ENCODE measurements at places on chromosomes 7 and 10.

GRCh38 chr10:125172694-125173093 lies 12.3 kb upstream of the CTBP2 start:
- no peak for DNase-seq

GRCh38 chr10:115762029-115762428 lies 511.0 kb downstream of the GFRA1 start:
- DNase-seq, result no peak

- DNase-seq, result no peak
Measured at GRCh38 chr7:727806-728460, 852 bp upstream of the PRKAR1B start.

DNA sequence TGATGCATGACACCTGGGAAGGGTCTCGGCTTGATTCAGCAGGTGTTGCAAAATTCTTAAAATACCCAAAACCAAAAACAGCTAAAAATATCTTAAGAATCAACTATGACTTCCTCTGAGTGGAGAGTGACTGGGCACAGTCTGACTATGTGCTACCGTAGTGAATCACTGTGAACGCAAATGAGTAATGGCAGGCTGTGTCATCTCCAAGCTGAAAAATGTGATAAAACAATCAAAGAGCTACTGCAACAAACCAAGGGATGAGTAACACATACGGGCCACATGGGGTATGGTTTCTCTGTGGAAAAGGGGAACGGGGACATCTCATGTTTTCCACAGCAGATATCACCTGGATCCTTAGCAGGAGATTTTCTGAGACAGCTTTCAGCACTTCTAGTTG lies 127.5 kb downstream of the ABCA13 start:
- DNase-seq, result no peak

DNA sequence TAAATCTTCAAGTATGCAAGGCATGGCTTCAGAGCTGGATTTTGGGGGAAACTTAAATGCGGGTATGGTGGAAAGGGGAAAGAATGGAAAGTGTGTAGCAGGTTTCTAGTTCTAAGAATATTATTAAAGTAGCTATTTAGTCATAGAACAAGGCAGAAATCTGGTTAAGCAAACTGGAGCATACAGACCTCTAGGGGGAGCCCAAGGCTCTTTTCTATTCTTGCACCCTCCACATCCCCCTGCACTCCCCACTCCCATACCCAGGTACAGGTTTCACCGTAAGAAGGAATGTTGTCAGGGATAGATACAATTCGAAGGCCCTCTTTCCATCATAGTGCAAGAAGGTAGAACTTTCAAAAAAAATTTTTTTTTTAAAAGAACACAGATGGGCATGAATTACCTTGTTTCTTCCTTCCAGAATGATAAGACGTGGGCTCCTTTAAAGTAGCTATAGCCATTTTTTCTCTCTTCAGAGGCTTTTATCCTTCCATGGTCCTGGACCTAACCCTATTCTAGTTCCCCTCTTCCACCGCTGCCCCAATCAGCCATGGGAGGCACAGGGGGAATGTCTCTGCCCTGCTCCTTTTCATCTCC lies 41.5 kb upstream of the SMIM30 start:
- DNase-seq, result no peak

GRCh38 chr10:30813872-30814481 lies 184.4 kb upstream of the LYZL2 start:
- DNase-seq, result no peak

DNA sequence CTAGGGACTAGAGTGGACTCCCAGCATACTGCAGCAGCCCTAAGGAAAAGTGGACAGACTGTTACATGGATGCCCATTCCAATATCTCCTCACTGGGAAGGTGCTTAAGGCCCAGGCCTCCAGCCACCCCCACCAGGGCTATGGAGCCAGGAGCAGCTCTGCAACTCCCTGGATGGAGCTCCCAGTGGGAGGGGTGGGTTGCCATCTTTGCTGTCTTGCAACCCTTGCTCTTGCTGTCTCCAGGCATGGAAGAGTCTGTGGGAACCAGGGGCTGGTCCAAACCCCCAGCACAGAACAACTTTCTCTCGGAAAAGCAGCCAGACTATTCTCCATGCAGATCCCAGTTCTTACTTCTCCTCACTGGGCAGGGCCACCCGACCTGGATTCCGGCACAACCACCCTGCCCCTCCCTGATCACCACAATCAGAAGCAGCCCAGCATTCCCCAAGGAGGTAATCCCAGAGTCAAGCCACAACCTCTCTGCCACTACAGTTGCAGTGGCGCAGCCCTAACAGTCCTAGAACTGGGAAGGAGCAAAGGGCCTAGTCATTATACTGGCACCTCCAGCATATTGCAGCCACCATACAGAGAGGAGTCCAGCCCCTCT lies 41.8 kb upstream of the ZNF488 start:
- DNase-seq, result no peak

- no peak for DNase-seq
Measured at GRCh38 chr7:43565786-43566185, 17.1 kb upstream of the STK17A start.

DNA sequence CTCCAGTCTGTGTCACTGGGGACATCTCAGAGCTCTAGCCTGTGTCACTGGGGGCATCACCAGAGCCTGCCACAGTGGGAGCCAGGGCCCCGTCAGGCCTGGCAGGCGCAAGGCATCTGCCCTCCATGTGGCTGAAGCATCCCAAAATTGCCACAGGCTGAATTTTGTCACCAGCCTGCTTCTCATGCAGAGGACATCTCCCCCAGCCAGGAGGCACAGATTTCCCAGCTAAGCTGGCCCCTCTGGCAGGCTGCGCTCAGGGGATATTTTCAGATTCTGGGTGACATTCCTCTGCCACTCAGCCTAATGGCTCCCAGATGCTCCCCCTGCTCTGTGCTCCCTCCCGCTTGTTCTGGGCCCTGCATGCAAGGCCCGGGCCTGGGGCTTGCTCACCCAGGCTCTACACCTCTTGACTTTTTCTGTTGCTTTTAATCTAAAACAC lies 64.6 kb downstream of the COL13A1 start:
- DNase-seq, result no peak

GRCh38 chr10:88152728-88153133 lies 289.3 kb downstream of the PTEN start:
- no peak for DNase-seq

GRCh38 chr10:23191764-23192711 lies at the start of gene PTF1A:
Gene PTF1A, plus strand, starts transcription at chr10:23192312. Its CDS starts 219 bp downstream, at chr10:23192531.
- no peak for DNase-seq

- peak; percentile 48 for DNase-seq
Measured at GRCh38 chr10:49407552-49408137, 11.8 kb upstream of the DRGX start.

DNA sequence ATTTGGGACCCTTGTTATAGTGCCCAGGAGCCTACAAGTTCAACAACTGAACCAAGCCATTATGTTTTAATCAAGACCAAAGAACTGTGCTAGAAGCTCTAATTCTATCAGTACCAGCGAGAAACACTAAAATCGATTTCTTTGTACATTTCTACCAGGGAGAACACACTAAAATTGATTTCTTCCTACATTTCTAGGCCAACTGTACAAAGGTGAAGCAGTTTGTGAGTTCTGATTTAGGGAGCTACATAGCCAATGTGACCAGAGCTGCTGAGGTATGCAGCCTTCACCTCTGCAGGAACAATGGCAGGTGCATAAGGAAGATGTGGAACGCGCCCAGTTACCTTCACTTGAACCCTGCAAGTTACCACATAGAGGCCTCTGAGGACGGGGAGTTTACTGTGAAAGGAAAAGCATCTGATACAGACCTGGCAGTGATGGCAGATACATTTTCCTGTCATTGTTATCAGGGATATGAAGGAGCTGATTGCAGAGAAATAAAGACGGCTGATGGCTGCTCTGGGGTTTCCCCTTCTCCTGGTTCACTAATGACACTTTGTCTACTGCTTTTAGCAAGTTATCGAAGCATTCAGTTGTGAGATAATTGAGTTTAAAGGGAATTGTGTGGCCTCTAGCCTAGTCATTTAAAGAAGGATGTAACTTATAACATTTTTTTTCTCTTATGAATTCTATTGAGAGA lies 31.7 kb downstream of the HYAL4 start:
- no peak for DNase-seq

GRCh38 chr10:119608316-119609155 lies 11.8 kb upstream of the TIAL1 start:
- DNase-seq, result peak; percentile 13

DNA sequence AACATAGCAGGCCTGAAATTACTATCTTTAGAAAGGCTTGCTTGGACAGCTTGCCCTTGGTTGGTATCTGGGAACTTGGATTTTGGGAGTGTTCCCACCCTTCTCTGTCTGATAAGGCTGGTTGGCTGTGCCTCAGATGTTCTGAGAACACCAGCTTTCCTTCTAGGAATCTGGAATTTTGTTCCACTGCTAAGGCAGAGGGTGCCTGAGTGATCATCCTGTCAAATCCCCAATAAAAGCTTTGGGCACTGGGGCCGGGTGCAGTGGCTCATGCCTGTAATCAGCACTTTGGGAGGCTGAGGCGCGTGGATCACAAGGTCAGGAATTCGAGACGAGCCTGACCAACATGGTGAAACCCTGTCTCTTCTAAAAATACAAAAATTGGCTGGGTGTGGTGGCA lies 5.0 kb downstream of the TRUB1 start:
- DNase-seq, result no peak

- no peak for DNase-seq
Measured at GRCh38 chr10:49096890-49097445, 18.4 kb downstream of the VSTM4 start.

DNA sequence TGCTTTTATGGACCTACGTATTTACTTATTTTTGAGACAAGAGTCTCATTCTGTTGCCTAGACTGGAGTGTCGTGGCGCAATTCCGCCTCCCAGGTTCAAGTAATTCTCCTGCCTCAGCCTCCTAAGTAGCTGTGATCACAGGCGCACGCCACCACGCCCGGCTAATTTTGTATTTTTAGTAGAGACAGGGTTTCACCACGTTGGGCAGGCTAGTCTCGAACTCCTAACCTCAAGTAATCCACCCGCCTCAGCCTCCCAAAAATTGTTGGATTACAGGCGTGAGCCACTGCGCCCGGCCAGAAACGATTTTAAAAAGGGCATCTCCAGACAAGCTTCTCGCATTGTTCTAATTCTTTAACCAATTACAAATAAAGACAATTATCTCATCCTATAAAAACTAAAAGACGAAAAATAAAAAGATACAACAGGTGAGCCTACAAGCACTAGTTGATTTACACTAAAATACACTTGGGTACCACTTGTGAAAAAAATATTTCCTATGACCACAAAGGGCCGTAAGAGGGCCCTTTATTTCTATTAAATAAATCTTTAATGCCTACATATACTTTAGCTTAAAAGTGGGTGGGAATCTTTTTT lies 2.4 kb downstream of the TRA2A start:
- DNase-seq, result no peak

DNA sequence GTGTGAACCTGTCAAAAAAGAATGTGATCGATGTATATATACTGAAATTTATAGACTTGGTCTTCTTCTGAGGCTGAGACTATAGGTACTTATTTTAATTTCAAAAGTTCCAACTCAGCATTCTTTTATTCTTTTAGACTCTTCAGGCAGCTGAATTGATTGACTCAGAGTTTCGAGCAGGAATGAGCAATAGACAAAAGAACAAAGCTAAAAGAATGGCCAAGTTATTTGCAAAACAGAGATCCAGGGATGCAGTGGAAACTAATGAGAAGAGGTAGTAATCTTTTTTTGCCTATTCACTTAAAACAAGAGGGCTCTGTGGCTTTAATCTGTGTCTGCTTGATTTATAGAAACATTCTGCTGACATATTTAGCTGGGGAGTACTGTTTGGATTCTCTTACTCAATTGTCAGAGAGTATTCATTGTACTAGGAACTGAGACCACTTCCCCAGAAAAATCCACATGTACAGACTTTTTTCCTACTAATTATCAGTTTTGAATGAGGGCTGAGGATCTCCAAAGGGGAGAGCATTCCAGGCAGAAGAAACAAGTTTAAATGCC lies 30.1 kb downstream of the BTAF1 start:
- no peak for DNase-seq

GRCh38 chr10:62763155-62763554 lies 41.4 kb upstream of the ADO start:
- no peak for DNase-seq

GRCh38 chr10:6721480-6721879 lies 141.4 kb upstream of the PRKCQ start:
- DNase-seq, result no peak

- no peak for DNase-seq
Measured at GRCh38 chr7:30627026-30627425, 32.3 kb downstream of the GARS1 start.

DNA sequence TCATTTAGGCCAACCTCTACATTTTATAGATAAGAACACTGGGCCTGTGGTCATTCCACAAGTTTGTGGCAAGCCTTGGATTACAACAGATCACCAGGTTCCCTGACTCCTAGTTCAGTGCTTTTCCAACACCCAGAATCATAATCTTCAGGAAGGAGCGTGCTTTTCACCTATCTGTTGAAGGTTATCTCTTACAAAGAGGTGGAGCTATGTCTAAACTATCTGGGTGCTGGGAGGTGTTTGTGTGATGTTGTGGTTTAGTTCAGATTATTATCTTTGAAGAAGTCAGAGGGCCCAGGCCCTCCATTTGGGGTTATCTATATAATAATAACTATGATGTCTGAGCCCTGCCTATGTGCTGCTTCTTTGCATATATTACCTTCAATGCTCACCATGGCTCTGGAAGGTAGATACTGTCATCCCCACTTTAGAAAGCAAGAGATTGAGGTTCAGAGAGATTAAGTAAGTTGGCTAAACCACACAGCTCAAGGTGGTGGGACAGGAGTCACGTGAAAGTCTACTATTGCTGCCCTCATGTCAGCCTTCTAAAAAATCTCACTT lies 24.0 kb downstream of the IL2RA start:
- no peak for DNase-seq

DNA sequence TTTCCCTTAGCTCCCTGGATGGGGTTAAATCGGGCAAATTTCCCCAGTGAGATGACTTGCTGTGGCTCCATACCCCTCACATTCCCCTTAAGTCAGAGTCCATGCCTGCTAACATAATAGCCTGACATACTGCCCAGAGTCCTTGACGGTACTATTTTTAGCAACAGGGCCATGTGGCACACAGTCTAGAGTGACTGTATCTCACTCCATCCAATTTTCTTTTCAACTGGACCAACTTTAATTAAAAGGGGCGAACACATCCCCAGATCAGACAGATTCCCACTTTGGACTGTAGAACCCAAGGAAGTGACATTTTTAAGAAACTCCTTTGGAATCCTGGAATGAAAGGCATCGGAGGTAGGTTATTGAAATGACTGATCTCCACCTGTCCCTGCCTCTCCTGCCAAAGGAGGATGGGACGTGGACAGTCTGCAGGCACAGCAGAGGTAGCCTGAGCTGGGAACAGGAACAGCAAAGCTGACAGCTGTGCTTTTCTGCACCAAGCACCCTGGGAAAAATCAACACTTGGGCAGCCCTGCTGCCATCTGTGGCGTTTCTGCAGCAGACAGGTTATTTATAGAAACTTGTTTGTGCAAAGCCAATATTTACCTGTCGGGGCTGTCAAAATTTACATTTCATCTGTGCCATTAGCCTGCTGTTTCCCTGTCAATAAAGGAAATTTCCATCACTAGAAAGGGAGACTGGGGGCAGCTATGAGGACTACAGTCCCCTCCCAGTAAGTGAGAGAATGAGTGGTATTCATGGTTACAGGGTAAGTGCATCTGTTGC lies 221.5 kb upstream of the AOAH start:
- no peak for DNase-seq

Data from CD4-positive, alpha-beta T cell treated with Interferon gamma for 1 hour (primary cell).